ENCODE measurements at places on chromosomes 7 and 10.

DNA sequence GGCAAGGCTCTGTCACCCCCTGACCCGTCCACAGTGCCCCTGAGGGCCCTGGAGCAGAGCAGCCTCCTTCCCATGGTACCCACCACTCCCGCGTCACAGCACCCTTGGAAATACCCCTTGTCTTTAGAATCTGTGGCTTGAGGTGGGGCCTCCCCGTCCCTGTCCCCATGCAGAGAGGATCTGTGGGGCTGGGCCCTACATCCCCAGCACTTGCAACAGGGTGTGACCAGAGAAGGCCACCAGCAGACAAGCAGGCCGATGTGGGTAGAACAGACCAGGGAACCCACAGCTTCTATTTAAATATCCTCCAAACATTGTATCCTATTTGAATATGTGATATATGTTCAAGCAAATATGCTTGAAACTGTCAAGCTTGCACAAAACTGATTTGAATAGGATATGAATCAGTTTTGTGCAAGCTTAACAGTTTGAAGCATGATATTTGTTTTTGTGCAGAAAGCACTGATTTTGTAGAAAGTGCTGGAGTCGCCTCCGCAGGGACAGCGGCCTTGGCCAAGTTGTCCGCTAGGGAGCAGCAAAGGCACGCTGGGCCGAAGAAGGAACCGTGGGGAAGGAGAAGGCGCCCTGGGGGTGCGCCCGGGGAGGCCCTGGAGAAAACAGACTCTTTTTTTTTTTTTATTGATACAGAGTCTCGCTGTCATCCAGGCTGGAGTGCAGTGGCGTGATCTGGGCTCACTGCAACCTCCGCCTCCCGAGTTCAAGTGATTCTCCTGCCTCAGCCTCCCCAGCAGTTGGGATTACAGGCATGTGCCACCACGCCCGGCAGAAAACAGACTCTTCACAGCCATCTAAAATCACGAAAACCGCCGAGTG, 2.2 kb downstream of the CFAP46 start:
- peak; percentile 36 for DNase-seq

DNA sequence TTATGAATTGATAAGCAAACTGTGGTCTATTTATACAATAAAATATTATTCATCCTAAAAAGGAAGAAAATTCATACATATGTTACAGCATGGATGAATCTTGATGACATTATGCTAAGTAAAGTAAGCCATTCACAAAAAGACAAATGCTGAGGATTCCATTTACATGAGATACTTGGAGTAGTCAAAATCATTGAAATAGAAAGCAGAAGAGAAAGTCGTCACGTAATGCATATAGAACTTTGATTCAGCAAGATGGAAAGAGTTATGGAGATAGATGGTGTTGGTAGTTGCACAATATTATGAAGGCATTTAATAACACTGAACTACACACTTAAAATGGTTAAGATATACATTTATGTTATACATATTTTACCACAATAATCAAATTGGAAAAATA, 309.7 kb upstream of the KLF6 start:
- DNase-seq, result no peak

- DNase-seq, result no peak
Observed at GRCh38 chr10:128568990-128569945, 443.0 kb upstream of the MKI67 start.

DNA sequence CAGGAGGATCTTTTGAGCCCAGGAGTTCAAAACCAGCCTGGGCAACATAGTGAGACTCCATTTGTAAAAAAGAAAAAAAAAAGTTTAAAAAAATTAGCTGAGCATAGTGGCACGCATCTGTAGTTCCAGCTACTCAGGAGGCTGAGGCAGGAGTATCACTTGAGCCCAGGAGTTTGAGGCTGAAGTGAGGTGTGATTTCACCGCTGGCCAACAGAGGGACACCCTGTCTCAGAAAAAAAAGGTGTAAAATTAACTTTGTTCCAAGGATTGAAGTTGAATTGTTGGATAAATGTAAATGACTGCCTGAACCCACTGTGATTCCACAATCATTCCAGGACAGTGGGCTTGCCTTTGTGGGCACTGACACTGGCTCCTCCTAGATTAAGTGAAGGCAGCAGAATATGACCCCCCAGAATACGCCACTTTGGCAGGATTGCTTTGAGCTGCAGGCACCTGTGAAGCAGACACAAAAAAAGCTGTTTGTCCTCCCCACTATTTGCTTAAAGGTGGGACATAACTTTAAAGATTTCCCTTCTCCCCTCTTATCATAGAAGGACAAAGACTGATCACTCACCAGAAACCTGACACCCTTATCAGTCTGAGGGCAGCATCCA, 57.2 kb upstream of the FOXI2 start:
- no peak for DNase-seq

DNA sequence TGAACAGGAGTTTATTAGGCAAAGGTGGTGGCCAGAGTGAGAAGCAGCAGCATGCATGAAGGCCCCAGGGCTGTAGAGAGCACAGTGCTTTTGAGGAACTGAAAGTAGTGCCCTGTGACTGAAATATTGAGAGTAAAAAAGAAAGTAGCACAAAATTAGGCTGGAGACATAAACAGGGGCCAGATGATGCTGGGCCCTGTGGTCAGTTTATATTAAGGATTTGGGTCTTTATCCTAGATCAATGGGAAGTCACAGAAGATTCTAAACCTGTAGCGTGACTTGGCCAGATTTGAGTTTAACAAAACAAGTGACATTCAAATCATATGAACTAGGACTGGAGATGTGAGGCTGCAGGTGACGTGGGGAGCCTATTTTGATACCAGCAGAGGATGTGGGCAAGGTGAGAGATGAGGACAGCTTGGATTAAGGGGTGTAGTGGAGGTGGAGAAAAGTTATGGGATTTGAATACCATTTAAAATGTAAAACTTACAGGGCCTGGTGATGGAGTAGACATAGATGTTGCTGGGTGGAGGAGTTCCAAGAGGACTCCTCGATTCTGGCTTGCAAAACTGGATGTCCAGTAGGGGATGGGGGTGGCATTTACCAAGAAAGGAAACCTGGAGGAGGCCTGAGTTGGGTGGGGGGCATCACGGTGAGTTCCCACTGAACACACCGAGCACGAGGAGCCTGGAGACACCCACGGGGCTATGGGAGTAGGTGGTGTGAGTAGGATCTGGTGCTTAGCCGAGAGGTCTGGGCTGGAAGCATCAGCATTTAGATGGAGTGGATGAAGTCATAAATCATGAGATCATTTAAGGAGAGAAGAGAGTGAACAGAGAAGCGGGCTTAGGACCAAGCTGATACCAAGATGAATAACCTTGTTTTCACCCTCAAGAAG, 52.8 kb downstream of the HHEX start:
- peak; percentile 61 for DNase-seq

GRCh38 chr7:78172267-78172757, 373.7 kb downstream of the PHTF2 start:
- DNase-seq, result no peak

GRCh38 chr7:136104269-136104603, 127.1 kb upstream of the MTPN start:
- no peak for DNase-seq

DNA sequence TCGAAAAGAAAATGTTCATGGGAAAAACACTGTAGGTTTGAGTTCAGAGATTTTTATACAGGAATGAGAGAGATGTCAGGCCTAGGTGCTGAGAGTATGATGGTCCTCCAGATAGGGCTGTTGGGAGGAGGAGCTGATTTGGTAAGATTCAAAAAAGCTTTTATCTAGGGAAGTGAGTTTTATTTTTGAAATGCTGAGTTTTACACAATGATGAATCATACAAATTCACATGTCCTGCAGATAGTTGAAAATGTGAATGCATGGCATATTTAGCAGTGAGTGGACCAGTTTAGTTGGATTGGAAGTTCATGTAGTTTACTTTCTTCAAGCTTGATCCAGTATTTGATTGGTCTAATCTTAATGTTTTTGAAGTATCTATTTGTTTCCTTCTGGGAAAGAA, 154.8 kb downstream of the LRRC4 start:
- no peak for DNase-seq

GRCh38 chr10:4691776-4692175, 134.2 kb upstream of the AKR1E2 start:
- no peak for DNase-seq

DNA sequence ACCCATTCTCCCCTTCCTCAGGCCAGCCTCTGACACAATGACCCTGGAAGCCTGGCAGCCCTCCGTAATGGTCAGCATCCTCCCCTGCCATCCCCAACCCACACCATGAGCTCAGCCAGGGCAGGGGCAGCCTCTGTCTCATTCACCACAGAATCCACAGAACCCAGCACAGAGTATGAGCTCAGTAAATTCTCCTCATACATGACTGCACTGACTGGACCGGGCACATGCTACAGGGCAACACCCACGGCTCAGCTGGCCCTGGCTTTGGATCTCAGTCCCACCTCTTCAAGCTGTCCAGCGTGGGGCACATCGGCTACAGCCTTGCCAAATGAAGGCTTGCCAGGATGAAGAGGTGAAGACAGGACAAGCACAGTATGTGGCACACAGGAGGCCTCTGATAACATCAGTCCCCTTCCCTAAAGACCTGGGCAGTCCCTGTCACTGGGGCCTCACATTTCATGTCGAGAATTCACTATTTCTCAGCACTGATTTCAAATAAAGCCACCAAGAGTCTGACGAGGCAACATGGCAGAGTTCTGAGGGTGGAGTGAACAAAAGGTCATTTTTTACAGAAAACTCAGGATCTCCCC, 7.9 kb downstream of the GPRIN2 start:
- DNase-seq, result no peak

- DNase-seq, result no peak
Observed at GRCh38 chr7:27243340-27244163, 950 bp downstream of the EVX1 start.

- DNase-seq, result no peak
Observed at GRCh38 chr10:88908194-88908593, 28.1 kb downstream of the STAMBPL1 start.

DNA sequence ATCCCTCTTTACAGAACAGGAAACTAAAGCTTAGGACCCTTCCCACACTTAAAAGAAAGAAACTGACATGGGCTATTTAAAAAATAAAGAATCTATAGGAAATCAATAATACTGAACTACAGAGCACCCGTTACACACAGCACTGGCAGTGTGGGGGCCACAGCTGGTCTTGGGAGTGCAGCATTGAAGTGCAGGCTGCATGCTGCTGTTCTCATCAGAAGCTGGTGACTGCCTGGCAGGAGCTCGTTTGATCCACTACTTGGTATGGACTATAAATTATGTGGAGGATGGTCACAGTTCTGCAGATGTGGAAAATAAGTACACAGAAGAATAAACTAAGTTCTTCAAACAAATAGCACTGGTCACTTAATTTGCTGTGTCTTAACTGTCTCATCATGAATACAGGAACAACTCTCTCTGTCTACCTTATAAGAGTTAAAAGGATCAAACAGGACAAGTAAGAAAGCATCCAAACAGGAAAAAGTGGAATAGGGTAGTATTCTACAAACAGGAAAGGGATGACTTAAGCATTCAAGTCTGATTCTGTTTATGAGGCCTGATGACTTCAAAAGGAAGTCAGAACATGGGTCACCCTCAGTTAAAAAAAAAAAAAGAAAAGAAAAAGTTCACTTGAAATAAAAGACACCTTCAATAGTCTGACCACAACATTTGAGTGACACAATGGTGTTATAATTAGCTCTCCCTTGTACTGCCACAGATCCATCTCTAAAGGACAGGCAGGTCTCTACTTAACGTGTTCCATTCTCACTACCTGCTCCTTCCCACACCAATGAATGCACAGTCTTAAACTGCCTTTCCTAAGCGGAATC, 21.0 kb downstream of the DOCK4 start:
- no peak for DNase-seq

DNA sequence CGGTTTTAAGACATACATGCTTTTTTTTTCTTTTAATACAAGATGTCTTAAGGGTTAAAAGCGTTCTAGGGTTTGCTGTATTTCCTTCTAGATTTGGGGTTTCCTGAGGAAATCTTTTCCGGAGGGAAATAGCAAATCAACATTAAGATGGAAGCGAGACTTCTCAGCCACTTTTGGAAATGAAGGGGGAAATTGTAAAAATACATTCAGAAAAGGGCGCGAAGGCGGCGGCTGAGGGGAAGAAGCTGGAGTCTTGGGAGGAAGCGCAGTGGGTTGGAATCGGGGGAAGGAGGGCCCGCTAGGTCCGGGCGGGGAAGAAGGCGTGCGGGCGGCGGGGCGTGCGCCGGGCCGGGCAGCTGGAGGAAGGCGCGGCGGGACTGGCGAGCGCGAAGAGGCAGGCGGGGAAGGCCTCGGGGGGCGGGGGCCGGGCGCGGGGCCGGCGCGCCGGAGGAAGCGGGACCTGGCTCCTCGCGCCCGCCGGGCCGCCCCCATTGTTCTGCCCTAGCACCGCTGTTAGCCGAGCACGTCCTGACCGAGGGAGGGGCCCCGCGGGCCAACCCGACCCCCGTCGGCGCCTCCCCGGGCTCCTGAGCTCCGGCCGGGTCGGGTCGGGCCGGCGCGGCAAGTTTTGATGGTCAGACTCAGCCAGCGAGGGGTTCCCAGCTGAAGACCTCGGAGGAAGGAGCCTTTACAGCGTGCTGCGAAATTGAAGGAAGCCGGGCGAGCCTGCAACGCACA, 1.5 kb upstream of the SKIDA1 start:
- peak; percentile 21 for DNase-seq

GRCh38 chr7:83689855-83690254, 40.9 kb upstream of the SEMA3E start:
- no peak for DNase-seq

DNA sequence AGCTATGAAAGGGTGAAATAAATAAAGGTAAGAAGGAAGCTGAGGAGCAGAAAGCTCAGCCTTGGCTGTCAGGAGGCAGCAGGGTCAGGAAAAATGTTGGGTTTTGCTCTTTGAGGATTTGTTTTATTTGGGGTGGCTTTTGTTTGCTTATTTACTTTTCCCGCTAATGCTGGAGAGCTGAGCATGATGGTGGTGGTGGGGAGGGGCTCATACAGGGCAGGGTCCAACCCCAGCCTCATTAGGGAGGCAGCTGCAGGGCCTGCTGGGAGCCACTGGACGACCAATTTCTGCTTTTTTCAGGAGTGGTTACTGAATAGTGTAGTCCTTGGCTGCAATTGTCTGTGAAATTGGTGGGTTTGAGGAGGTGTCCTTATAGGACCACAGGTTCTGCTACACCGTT, 36.3 kb downstream of the CCM2 start:
- no peak for DNase-seq

GRCh38 chr10:48445932-48446331, 139.5 kb downstream of the MAPK8 start:
- DNase-seq, result no peak

DNA sequence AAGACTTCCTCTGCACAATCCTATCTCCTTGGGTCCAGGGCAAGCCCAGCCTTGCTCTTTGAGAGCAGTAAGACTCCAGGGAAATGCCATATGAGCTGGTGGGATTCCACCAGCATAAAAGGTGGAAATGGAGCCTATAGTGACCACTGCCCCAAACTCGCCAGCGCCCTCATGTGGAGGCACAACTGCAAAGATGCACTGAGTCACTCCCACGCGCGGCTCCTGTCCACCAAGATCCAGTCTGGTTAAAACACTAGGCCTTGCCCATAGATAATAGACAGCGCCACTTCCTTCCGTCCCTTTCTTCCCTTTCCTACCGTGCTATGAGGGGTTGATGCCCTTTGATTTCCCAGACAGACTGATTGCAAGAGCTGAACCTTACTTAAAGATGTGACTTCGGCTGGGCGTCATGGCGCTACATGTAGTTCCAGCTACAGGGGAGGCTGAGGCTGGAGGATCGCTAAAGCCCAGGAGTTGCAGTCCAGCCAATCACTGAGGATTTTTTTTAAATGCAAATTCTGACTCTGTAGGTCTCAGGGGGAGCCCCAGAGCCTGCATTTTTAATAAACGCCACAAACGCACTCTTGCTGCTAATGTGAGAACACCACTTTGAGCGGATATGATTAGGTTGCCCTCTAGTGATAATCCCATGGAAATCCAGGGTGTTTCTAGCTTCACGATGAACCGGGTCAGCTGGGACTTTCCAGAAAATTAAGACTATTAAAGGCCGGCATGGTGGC, 136.5 kb downstream of the EPC1 start:
- no peak for DNase-seq

Measured in CD4-positive, alpha-beta T cell treated with Interleukin-15 for 1 hour (primary cell).